ENCODE measurements at places on chromosomes 1 and 21.
A peak's percentile ranks its signal among the peaks of the same experiment; 100 is the strongest.

GRCh38 chr1:234866007-234866866 is 256.3 kb upstream of the IRF2BP2 start:
- DNase-seq: no peak

GRCh38 chr21:44426663-44427191 is 28.6 kb upstream of the LRRC3 start:
- DNase-seq: no peak

DNA sequence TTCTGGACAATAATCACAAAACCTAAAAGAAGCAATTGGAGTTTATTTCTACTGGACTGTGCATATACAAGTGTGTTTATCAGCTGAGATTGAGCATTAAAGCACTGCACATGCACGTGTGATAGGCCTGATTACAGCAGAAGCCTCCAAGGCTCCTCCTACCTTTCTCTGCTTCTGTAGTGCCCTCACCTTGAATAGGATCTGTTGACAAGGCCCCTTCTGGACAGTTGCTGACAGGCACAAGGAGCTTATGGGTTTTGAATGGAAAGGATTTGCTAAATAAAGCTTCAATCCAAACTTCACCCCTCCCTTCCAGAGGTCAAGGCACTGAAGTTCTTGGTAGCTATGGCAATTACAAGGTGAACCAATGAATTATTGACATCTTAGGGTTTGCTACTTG is 7.9 kb upstream of the SGIP1 start:
- DNase-seq: no peak

DNA sequence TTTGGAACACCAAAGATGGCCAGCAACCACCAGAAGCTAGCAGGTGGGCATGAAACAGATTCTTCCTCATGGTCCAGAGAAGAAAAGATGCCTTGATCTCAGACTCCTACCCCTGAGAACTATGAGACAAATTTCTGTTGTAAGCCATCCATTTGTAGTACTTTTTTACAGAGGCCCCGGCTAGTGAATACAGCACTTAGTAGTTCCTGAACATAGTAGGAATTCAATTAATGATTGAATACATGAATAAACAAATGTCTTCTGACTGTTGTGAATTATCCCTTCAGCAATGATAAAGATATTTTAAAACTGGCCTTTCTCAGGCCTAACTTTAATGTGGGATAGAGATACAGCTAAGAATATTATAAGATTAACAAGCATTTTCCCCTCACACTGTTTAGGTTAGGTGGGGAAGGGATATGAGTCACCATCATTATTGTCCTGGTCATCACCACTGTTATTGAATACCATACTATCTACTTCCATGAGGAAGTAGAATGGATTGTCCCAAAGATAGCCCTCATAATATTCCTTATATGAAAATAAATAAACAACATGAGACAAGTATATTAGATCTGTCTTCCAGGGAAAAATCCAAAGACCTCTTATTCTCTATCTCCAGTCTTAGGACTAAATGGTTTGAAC is 51.4 kb downstream of the ADCY10 start:
- DNase-seq: no peak

GRCh38 chr1:153202006-153202405 is 1.2 kb upstream of the LELP1 start:
- DNase-seq: no peak

DNA sequence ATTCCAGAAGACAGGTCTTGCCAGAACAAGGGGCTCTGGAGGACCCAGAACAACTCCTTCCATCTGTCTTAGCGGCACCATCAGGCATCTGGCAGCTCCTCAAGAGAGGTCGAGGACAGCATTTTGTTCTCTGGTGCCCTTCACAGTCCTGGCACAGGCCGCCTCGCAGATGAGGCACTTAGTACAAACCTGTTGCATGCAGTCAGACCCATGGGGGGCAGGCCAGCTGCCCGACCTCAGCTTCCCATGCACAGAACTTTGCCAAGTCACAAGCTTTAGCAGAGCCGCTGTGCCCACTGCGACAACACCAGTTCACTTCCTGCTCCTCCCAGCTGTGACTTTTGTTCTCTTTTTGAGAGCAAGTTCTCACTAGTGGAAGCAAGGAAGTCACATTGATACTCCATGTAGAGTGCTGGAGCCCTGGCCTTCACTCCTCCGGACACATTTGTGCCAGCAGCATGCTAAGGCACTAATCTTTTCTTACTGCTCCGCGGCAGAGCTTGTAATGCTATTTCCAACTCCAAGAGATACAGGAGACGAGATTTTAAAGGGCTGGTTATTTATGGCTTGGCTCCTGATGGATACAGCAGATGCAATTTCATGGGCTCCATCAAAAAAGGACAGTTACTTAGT is 44.6 kb downstream of the HMGB4 start:
- no peak for DNase-seq

DNA sequence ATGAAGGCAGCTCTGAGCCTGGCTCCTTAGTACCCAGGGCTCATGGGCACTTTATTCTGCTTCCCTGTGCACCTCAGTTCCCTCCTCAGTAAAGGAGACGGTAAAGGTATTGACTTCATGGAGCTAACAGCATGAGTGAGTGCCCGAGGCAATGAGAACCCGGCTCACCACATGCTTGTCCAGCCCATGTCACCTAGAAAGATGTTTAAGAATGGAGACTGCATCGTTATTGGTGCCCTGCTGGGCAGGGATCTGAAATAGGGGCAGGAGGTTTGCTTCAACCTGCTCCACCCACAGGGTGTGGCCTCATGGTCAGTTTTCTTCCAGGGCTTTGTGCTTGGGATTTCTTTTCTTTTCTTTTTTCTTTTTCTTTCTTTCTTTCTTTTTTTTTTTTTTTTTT is 7.0 kb upstream of the KCNE1 start:
- no peak for DNase-seq

GRCh38 chr1:29271724-29272123 is 35.4 kb downstream of the PTPRU start:
- no peak for DNase-seq

DNA sequence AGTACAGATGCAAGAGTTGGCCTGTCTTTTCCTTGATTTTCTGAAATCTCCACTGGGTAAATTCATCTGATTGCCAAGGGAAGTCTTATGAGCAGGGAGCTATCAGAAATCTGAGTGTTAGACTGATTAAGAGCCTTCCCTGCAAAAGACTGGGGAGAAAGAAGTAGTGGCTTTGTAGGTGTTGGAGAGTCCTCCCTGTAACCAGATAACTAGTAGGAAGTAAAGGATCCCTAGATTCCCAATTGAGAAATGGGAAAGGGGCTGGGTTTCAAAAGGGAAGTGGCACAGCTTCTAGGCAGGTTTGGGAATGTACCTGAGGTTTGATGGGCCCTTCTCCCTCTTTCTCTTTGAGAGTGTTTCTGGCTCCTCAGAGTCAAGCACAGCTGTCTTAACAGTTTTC is 2.1 kb downstream of the TLCD4 start:
- no peak for DNase-seq

DNA sequence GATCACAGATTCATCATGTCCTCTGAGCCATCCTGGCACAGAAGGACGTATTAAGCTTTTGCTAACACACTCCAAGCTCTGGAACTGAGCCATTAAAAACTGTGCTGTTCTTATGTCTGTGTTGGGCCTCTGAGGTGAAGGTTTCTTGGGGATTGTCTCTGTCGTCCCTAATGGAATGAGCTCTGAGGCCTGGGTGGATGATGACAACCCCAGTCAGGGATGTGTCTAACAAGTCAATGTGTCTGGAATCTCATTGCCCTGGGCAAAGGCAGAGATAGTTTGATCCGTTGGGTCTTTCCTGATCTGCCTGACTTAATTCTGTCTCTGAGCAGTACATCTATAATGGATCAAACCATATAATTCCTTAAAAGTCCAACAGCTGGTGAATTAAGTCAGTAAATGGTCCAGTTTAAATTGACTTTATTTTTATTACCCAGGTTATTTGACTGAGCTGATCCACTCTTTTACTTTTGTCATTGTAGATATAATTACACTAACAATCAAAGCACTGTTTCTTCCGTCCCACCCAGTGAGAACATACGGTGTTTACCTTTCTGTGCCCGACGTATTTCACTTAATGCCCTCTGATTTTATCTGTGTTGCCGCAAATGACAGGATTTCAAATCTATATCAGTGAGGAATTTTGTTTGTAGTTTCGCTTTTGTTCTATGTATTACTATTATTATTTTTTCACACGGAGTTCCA is 38.8 kb upstream of the OR2B11 start:
- no peak for DNase-seq

DNA sequence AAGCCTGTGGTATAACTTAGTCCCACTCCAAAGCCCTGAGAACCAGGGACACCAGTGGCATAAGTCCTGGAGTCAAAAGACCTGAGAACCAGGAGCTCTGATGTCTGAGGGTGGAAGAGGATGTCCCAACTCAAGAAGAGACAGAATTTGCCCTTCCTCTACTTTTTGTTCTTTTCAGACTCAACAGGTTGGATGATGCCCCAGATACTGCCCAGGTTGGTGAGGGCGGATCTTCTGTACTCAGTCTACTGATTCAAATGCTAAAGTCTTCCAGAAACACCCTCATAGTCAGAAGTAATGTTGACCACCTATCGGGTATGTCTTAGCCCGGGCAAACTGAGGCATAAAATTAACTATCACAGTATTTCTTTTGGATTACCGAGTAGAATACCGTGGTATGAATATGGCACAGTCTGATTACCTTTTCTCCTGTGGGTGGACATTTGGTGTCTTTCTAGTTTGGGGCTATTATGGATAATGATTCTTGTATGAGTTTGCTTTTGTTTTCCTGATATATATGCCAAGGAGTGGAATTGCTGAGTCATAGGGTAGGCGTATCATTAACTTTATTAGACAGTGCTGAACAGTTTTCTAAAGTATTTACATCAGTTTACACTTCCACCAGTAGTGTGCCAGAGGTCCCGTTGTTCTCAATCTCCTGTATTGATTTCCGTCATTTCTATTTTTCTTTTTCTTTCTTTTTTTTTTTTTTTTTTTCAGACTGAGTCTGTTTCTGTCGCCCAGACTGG is 3.2 kb upstream of the CHAF1B start:
- DNase-seq: no peak

- DNase-seq: no peak
Observed at GRCh38 chr1:162028726-162029125, 5.1 kb upstream of the OLFML2B start.

DNA sequence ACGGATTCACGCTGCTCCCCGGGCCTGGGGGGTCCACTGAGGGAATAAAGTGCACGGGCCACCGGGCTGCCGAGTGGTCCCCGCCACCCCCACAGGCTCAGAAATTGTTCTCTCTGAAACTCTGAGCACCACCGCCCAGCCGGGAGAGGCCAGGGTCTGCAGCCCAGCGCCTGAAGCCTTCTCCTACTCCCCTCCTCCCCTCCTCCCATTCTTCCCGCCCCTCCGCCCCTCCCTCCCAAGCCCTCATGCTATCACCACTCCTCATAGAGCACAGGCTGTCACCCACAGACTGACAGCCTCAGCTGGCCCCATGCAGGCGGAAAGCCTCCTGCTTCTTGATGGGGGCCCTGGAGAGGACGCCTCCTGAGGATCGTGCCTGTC is 707 bp upstream of the GPR153 start:
- no peak for DNase-seq

DNA sequence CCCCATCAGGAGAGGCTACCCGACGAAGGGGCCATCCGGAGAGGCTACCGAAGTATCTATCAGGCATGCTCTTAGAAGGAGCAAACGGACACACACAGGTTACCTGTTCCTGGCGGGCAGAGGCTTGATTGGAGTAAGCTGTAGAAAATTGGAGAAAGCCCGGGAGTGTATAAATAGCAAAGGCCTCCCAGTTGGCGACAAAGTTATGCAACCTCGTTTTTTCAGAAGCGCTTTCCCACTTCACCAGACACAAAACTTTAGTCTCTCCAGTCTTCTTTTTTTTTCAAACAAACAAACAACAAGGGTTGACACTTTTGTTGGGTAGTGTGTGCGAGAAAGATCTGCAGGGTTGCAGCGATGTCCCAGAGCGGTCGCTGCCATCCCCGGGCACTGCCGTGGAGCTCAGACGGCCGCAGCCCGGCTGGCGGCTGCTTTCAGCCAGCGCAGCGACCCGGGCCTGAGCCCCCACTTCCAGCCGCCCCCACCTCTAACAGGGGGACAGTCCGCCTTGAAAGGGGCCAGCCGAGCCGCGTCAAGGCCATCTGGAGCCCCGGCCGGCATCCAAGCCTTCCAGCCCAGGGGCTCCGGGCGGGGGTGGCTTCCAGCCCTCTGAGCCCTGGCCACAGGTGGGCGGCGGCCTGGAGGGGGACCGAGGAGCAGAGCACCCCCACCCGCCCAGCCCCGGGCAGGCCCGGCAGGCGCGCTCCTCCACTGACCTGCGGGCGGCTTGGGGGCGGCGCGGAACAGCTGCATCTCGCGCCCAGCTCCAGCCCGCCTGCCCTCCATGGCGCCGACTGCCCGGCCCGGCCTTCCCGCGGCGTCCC is 616 bp downstream of the MCOLN3 start:
- no peak for DNase-seq

DNA sequence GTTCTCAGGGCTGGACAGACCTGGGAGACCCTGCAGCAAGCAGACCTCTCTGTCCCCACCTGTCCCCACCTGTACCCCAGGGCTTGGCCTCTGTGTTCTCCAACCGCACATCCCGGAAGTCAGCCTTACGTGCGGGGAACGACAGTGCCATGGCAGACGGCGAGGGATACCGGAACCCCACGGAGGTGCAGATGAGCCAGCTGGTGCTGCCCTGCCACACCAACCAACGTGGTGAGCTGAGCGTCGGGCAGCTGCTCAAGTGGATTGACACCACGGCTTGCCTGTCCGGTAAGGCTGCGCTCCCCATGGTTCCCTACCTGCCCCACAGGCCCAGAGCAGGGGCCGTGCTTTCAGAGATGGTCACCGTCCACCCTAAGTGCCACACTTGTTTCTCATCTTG is 36.5 kb downstream of the ACOT11 start:
- no peak for DNase-seq

- DNase-seq: peak; percentile 9
Observed at GRCh38 chr1:220527908-220528678, at the start of gene MARK1. Gene MARK1 (plus strand): TSS chr1:220528136. CDS start chr1:220528823, 687 bp downstream.

DNA sequence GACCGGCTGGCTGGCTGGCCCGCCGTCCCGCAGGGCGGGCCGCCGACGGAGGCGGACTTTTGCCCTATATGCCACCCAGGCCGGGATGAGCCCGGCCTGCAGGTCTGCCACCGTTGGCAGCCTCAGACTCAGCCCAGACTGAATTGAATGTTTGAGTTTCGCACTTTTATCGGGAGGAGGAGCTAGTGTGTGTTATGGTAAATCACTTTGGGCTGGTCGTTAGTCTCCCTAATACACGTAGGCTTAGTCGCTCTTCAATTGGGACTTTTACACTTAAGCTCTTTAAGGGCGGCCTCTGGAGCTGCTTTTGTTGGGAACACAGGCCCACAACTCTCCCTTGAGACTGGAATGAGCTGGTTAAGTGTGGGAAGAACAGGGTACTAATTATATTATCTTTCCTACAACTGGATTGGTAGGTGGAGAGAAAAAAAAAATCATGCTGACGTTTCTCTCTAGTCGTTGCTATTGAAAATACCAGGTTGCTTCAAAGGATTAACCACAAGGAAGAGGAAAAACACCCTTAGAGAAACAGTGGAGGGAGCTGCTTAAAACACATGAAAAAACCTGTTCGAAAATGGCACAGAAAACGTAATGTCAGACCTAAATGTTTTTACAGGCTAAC is 1.4 kb upstream of the IRF2BP2 start:
- DNase-seq: no peak

All from nucleus accumbens (tissue), 56 donors.